Endothelial cell of coronary artery (primary cell): ENCODE measurements at places on chromosomes 7 and 10. TPM values are rescaled to one million over a fixed set of nuclear protein-coding genes. Genes with fewer than 3 reads are reported as not detected.

The C10orf105 gene
- total RNA-seq = not detected in 2 replicates

The CSGALNACT2 gene
- 10.9 and 15.0 TPM in 2 replicates for total RNA-seq

The SLC26A4 gene
- 0.75 and 0.99 TPM in 2 replicates for total RNA-seq

The RNLS gene
- 1.5 and 3.6 TPM in 2 replicates for total RNA-seq

The ITGB8 gene
- 6.7 and 7.1 TPM in 2 replicates for total RNA-seq

The BLNK gene
- not detected in 2 replicates for total RNA-seq

The ALOX5 gene
- total RNA-seq = under 0.01 and 0.18 TPM in 2 replicates

The CUBN gene
- total RNA-seq = 1.4 and 3.2 TPM in 2 replicates

The SAMD9L gene
- total RNA-seq = 9.9 and 15.0 TPM in 2 replicates

The CLEC5A gene
- total RNA-seq = not detected in 2 replicates

The C10orf62 gene
- total RNA-seq = not detected in 2 replicates

The VSTM2A gene
- total RNA-seq = not detected in 2 replicates

The LRRN3 gene
- 0.19 TPM in 1 of 2 replicates, not detected in the other for total RNA-seq

The PLEKHA1 gene
- total RNA-seq = 25.3 and 28.0 TPM in 2 replicates

The ENTPD1 gene
- 2.1 and 3.3 TPM in 2 replicates for total RNA-seq

The NPFFR1 gene
- total RNA-seq = not detected in 2 replicates

The MGAM2 gene
- under 0.01 TPM in 1 of 2 replicates, not detected in the other for total RNA-seq

The EBF3 gene
- total RNA-seq = 0.54 and 3.1 TPM in 2 replicates

The TUBB8 gene
- not detected in 2 replicates for total RNA-seq

The DRGX gene
- not detected in 2 replicates for total RNA-seq

The EGR2 gene
- 0.09 and 0.18 TPM in 2 replicates for total RNA-seq

The CEP55 gene
- total RNA-seq = 18.3 and 42.4 TPM in 2 replicates

The FFAR4 gene
- not detected in 2 replicates for total RNA-seq

The RAB11FIP2 gene
- 6.2 and 8.6 TPM in 2 replicates for total RNA-seq

The PLA2G12B gene
- total RNA-seq = not detected in 2 replicates

The STEAP4 gene
- not detected in 2 replicates for total RNA-seq

The SEMA3C gene
- 4.9 and 22.5 TPM in 2 replicates for total RNA-seq

The CDNF gene
- total RNA-seq = 0.36 and 0.47 TPM in 2 replicates

The FAM25A gene
- not detected in 2 replicates for total RNA-seq

The MMP21 gene
- under 0.01 and 0.09 TPM in 2 replicates for total RNA-seq

The MALRD1 gene
- not detected in 2 replicates for total RNA-seq

The SEC24C gene
- total RNA-seq = 70.7 and 75.6 TPM in 2 replicates

The TLX1 gene
- 0.18 TPM in 1 of 2 replicates, not detected in the other for total RNA-seq

The DKK1 gene
- 86.2 and 112 TPM in 2 replicates for total RNA-seq

The RAB19 gene
- total RNA-seq = 0.27 TPM in 1 of 2 replicates, not detected in the other

The CLIP2 gene
- total RNA-seq = 26.2 and 33.1 TPM in 2 replicates

The FKBP6 gene
- total RNA-seq = not detected in 2 replicates

The ACSL5 gene
- 12.6 and 18.0 TPM in 2 replicates for total RNA-seq
